Activated naive CD4-positive, alpha-beta T cell treated with anti-CD3 and anti-CD28 coated beads, Interleukin-2, amount 50 U/mL, for 16 hours (primary cell): ENCODE measurements at places on chromosomes 7 and 10.

DNA sequence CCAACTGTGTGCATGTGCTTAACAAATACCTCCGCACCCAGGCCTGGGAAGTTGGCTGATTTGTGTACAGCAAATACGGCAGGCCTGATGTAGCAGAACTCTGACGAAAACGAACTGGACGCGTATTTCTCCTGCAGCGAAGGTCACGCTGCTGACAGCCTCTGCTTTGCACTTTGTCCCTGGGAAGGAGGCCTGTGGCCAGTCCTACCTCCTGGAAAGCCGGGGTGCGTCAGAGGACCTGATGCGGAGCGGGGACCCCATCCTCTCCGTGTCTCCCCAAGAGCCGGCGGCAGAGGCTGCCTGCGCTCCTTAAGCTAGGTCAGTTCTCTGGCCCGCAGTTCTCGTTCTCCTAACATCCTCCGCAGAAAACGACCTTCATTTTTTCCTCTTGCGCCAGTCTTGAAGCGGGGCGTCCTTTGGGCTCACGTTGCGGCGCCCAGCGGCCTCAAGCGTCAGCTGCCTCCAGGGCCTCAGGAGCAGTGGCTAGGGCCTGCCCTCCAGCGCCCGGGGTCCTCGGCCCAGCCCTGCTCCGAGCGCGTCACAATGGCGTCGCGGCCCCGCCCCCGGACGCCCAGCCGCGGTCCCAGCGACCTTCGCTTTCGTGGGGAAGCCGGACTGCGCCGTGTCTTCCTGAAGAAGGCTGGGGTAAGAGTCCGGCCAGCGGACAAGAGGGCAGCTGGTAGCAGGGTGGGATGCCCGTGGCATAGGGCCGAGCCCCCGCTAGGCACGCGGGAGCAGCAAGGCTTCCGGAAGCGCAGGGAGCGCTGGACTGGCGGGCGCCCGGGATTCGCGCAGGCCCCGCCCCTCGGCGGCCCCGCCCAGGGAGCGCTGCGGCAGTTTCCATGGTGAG lies at the start of gene ZNF487:
TSS of gene ZNF487 (plus strand) at position 821 of the 850 bp plus-strand sequence. CDS start 38,703 bp downstream, outside the sequence.
- DNase-seq, result peak; percentile 83

- DNase-seq, result no peak
These were observed 57.4 kb downstream of the PPP1R17 start for GRCh38 chr7:31744294-31744874.

- DNase-seq, result no peak
These were observed 1239.3 kb downstream of the TYW1 start for GRCh38 chr7:68235937-68236336.

GRCh38 chr7:103936558-103936957 lies 52.9 kb downstream of the RELN start:
- DNase-seq, result no peak

DNA sequence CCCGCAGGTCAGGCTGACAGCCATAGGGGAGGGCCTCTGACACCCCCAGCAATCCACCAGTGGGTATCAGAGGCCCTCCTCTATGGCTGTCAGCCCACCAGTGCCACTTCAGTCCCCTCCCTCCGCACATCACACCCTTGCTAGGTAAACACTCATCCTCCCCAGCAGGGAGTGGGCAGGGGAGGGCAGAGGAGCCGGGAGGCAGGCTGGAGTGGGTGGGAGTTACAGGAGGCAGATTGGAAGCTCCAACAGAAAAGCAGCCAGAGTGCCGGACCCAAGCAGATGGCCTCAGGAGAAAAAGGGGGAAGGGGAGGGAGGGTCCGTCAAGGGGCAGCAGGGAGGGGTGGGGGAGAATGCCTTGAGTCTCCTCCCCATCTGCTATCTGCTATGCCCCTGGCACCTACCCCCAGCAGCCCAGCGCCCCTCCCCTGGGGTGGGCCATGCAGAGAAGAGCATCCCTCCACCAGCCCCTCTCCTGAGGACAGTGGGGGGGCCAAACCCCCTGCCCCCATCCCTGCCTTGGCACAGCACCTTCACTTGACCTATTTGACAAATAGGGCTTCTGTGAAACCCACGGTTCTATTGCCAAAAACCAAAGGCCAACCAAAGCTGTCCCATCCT lies 2.4 kb downstream of the RASGEF1A start:
- DNase-seq, result no peak
